ENCODE measurements at places on chromosomes 12 and 14.

GRCh38 chr12:131818821-131819585 is 9.2 kb upstream of the MMP17 start:
- DNase-seq = no peak

DNA sequence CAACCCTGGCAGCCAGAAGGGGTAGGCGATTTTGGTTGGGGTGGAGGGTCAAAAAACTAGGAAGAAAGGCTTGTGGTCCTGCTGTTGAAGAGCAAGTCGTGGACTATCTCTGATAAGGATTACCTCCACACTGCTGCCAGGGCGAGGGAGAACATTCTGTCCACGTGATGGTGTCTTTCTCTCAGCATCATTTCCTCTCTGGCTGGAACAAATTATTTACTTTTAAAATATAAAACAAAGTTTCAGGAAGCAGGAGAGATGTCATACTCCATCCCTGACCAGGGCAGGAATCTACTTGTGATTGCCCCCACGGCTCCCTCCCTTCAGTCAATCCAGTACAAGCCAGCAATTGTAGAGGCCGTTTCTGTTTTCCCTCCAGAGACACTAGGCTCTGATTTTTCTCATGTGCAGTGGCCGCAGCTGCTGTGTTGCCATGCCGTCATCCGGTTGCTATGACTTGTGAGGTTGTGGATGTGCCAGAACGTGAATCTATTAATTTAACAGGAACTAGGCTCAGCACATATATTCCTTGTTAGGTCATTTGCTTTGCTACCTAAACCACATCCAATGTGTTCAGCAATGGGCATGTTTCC is 61.5 kb upstream of the PTGR2 start:
- peak; percentile 24 for DNase-seq

DNA sequence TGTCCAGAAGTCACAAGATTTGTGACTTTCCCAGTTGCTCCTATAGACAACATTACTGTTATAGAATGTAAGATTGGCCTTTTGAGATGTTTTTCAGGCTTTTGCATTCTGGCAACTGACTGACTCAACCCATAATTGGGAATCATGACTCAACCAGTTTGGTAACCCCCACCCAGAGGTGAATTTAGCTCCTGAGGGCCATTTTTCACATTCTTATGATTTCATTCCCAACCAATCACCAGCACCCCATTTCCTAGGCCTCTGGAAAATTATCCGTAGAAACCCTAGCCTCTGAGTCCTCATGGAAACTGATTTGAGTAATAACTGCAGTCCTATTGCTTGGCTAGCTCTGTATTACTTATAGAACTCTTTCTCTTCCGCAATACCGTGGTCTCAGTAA is 626.0 kb upstream of the SEL1L start:
- no peak for DNase-seq

DNA sequence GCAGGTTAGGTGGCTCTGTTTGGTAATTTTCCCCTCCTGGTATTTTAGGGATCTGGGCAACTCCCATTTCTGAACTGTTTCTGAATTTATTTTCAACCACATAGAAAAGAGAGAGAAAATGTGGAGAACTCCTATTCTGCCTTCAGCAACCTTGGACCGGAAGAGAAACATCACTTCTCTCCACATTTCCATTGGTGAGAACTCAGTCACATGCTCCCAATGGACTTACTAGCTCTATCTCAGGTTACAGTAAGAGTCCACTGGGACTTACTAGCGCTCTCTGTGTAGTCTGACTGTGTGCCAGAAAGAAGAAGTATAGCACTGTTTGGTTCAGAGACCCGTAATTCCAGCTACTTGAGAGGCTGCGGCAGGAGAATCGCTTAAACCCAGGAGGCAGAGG is 383.2 kb downstream of the DUSP6 start:
- no peak for DNase-seq

DNA sequence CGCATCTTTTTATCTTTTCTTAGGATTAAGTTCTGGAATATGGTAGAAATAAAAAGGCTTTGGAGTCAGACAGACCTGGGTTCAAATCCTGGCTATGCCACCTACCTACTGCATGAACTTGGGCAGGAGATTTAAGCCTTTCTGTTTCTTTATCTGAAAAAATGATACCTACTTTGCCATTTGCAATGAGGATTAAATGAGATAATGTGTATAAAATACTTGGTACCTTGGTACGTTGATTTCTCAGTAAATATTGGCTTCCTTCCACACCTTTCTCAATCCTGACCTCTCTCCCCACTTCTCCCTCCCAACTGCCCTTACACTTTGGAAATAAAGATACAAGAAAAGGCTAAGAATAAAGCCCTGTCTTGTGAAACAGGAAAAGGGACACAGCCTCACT is 172.6 kb downstream of the PAX9 start:
- DNase-seq = no peak

GRCh38 chr12:125183187-125184067 is 118.2 kb downstream of the AACS start:
- DNase-seq = peak; percentile 77

Measured in anterior cingulate cortex (tissue), 58 donors.